ENCODE measurements at places on chromosomes 7 and 10.

DNA sequence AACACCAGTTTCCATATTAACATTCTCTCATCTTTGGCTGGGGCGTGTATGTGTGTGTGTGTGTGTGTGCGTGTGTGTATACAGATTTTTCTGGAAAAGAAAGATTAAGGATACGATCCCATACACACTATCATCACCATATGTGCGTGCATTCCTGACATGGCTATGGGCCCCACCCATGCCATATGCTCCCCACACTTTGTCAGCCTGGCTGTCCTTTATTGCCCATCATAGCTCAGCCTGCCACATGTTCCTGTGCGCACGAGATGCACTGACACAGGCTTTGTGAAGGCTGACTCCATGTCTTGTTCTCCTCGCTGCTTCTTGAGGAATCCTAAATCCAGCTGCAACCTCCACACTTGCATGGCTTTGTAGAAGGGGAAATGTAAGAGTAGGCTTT is 984.1 kb downstream of the LRMDA start:
- H3K27ac ChIP-seq, result no peak overlapping the region
- no peaks in the 10 kb centered on the region for H3K4me1 ChIP-seq
- DNase-seq, result no peak
- no peak overlapping the region for H3K4me3 ChIP-seq
- no peaks in the 10 kb centered on the region for H3K27me3 ChIP-seq
- peaks cover under 1% of the 10 kb centered on the region for H3K36me3 ChIP-seq

DNA sequence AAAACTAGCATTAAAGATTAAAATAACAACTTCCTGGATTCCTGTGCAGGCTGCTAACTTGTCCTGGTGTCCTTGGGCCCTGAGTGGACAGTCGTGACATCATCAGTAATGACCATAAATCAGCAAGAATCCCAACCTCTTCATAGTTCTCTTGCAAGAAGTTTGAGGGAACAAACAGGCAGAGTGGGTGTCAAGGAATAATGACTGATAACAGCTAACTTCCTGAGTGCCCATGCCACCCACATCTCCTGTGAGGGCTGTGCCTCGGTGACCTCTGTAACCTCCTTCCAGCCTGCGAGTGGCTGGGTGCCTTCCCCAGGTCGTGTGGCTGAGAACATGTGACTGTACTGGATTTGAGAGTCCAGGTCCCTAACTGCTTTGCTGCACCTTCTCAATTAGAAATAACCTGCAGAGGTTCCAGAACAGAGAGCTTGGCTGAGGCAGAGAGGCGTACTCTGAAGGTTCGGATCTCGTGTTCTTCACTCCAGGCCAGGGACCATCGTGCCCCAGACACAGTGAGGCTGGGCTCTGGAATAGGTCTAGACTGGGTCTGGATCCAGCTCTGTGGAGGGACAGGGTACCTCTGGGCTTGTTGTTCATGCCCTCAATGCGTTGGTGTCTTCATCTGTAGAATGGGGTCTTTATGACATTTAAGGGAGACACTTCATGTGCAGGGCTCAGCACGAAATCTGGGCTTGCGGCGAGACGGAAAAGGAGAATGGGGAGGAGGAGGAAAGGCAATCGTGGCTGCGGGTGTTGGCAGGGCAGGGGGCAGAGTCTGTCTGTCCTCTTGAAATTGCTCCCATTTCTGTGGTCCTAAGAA is 313.1 kb upstream of the ZNF32 start:
- H3K4me1 ChIP-seq, result no peaks in the 10 kb centered on the region
- H3K27me3 ChIP-seq, result peaks cover 24% of the 10 kb centered on the region
- no peaks in the 10 kb centered on the region for H3K36me3 ChIP-seq
- no peak for DNase-seq
- no peak overlapping the region for H3K27ac ChIP-seq

GRCh38 chr10:110267276-110267675 is 37.4 kb downstream of the SMNDC1 start:
- peaks cover 4% of the 10 kb centered on the region for H3K36me3 ChIP-seq
- DNase-seq, result no peak
- no peak overlapping the region for H3K4me3 ChIP-seq
- no peaks in the 10 kb centered on the region for H3K27me3 ChIP-seq
- H3K27ac ChIP-seq, result no peak overlapping the region

DNA sequence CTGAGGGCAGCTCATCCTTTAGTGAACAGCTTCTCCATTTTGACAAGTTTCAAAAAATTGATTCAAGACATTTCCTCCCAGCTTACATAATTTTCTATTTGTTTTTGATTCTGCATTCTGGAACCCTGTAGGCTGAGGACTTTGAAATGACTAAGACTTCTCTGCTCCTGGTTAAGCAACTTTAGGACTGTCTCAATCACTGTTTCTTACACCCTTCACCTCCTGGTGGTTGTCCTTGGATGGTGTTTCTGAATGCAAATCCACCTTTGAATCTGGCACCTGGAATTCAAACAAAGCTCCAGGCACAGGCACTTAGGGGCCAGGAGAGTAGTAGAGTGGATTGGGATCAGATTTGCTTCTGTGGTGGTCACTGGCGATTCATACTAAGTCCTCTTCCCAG is 595.5 kb downstream of the LRMDA start:
- DNase-seq, result no peak
- no peak overlapping the region for H3K4me3 ChIP-seq
- H3K36me3 ChIP-seq, result peaks cover 5% of the 10 kb centered on the region
- H3K4me1 ChIP-seq, result no peaks in the 10 kb centered on the region
- H3K27me3 ChIP-seq, result no peaks in the 10 kb centered on the region
- no peak overlapping the region for H3K27ac ChIP-seq

GRCh38 chr7:100829150-100829716 is 1.9 kb upstream of the EPHB4 start:
- H3K27ac ChIP-seq, result no peak overlapping the region
- no peak for DNase-seq
- H3K36me3 ChIP-seq, result no peaks in the 10 kb centered on the region
- peaks cover 53% of the 10 kb centered on the region for H3K27me3 ChIP-seq
- H3K4me3 ChIP-seq, result no peak overlapping the region
- peaks cover 21% of the 10 kb centered on the region for H3K4me1 ChIP-seq

- no peak overlapping the region for H3K27ac ChIP-seq
- no peaks in the 10 kb centered on the region for H3K4me1 ChIP-seq
- no peaks in the 10 kb centered on the region for H3K36me3 ChIP-seq
- no peak for DNase-seq
- H3K4me3 ChIP-seq, result no peak overlapping the region
Observed at GRCh38 chr10:75499556-75500160, 68.2 kb downstream of the LRMDA start.

DNA sequence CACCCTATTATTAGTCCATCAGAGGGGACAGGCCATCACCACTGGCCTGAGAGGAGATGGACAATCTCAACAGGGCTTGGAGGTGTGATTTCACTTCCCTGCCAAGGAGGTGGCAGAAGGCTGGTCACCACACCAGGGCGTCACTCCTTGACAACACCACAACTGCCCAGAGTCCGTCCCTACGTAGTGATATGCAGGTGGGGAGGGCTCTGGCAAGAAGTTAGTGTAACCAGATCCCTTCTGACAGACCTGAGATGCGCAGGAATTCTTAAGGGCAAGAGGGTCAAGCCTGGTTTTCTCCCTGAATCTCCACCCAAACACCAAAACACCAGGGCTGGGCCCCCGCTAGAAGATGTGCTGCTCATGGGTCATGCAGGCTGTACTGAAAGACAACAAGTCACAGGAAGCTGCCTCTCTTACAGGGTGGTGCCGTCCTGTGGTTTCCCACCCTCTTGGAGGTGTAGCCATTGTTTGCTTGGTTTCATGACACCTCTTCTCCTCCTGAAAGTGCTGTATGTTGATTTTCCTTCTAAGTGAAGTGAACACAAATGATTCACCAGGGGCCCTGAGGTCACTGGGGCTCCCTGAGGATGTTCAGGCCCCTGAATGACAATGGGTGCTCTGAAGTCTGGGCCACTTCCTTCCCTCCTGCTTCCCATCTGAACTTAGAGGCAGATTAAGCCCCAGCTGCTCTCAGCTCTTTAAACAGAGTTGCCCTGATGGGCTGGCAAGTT is 27.1 kb downstream of the ATXN7L1 start:
- H3K27ac ChIP-seq, result peak overlapping the region; percentile 96
- peak; percentile 65 for DNase-seq
- peaks cover 13% of the 10 kb centered on the region for H3K36me3 ChIP-seq
- no peaks in the 10 kb centered on the region for H3K27me3 ChIP-seq

- no peak for DNase-seq
- H3K27ac ChIP-seq, result no peak overlapping the region
- H3K4me1 ChIP-seq, result peaks cover 3% of the 10 kb centered on the region
- H3K27me3 ChIP-seq, result peaks cover 47% of the 10 kb centered on the region
- peak overlapping the region; percentile 67 for H3K4me3 ChIP-seq
Observed at GRCh38 chr7:24283554-24283896, 465 bp upstream of the NPY start.

GRCh38 chr10:36606234-36606839 is 519.1 kb upstream of the ANKRD30A start:
- H3K4me3 ChIP-seq, result no peak overlapping the region
- H3K27ac ChIP-seq, result no peak overlapping the region
- no peaks in the 10 kb centered on the region for H3K36me3 ChIP-seq
- H3K4me1 ChIP-seq, result no peaks in the 10 kb centered on the region
- DNase-seq, result no peak
- no peaks in the 10 kb centered on the region for H3K27me3 ChIP-seq

DNA sequence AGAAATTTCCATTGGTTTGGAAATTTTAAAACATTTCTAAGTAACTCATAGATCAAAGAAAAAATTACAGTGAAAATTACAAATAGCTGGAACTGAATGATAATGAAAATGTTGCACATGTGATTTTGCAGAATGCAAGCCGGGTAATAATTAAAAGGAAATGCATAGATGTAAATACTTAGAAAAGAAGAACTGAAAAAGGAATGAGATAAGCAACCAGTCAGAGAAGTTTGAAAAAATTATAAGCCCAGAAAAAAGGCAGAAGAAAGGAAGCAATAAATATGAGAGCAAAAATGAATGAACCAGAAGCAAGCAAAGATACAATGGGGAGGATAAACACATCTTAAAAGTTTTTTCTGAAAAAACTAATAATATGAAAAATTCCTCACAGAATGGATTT is 3.2 kb upstream of the TMEM273 start:
- H3K27ac ChIP-seq, result peak overlapping the region; percentile 88
- H3K4me3 ChIP-seq, result peak overlapping the region; percentile 80
- H3K36me3 ChIP-seq, result no peaks in the 10 kb centered on the region

- DNase-seq, result no peak
- no peak overlapping the region for H3K27ac ChIP-seq
- H3K27me3 ChIP-seq, result peaks cover 30% of the 10 kb centered on the region
- H3K4me1 ChIP-seq, result no peaks in the 10 kb centered on the region
- H3K36me3 ChIP-seq, result no peaks in the 10 kb centered on the region
- no peak overlapping the region for H3K4me3 ChIP-seq
Observed at GRCh38 chr7:38448584-38449234, 175.3 kb upstream of the TARP start.

DNA sequence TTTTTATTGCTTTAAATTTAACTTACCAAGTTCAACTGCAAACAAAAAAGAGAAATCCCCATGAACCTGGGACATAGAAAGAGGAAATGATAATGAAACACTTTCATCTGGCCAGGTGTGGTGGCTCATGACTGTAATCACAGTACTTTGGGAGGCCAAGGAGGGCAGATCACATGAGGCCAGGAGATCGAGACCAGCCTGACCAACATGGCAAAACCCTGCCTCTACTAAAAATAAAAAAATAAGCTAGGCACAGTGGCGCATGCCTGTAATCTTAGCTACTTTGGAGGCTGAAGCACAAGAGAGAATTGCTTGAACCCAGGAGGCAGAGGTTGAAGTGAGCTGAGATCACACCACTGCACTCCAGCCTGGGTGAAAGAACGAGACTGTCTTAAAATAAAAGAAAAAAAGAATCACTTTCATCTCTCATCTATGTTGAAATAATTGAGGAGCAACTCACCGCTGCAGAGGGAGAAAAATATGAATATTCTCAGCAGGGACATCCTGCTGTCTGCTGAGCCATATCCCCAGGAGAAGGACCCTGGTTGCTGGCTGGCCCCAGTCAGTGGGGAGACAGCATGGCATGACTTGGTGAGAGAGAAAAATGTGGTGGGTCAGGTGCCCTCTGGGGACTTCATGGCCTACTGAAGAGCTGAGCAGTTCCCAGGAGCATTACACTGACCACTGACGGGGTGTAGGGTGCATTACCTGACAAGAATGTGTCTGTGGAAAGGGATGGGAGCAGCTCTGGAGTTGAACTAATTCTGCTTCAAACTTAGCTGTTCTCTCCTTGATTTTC is 22.8 kb upstream of the TARP start:
- peaks cover 4% of the 10 kb centered on the region for H3K36me3 ChIP-seq
- no peak for DNase-seq
- H3K27ac ChIP-seq, result no peak overlapping the region
- no peaks in the 10 kb centered on the region for H3K27me3 ChIP-seq
- H3K4me1 ChIP-seq, result no peaks in the 10 kb centered on the region

- H3K4me1 ChIP-seq, result peaks cover 43% of the 10 kb centered on the region
- peak overlapping the region; percentile 29 for H3K27ac ChIP-seq
- H3K27me3 ChIP-seq, result no peaks in the 10 kb centered on the region
- no peak for DNase-seq
- H3K36me3 ChIP-seq, result peaks cover 13% of the 10 kb centered on the region
Observed at GRCh38 chr10:80530251-80530650, 7.5 kb upstream of the SH2D4B start.

DNA sequence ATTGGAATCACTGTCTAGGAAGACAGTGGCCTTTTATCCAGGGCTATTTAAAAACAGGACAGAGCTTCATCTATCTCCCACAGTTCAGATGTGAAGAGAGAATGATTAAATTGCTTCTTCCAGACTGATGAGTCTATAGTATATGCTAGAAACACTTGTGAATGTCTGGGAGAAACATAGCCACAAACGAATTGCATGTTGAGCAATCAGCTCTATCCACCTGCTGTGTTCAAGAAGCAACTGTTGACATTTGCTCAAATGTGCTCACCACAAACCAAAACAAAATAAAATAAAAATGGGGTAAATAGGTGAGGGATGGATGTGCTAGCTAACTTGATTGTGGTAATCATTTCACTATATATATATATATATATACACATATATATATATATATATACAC is 195.1 kb downstream of the HECW1 start:
- H3K27ac ChIP-seq, result no peak overlapping the region
- H3K36me3 ChIP-seq, result no peaks in the 10 kb centered on the region
- no peak overlapping the region for H3K4me3 ChIP-seq
- peaks cover 10% of the 10 kb centered on the region for H3K27me3 ChIP-seq

- H3K4me1 ChIP-seq, result no peaks in the 10 kb centered on the region
- no peak overlapping the region for H3K27ac ChIP-seq
- H3K27me3 ChIP-seq, result peaks cover 35% of the 10 kb centered on the region
- H3K4me3 ChIP-seq, result no peak overlapping the region
- no peaks in the 10 kb centered on the region for H3K36me3 ChIP-seq
- no peak for DNase-seq
Observed at GRCh38 chr7:104642560-104642959, 314.2 kb downstream of the LHFPL3 start.

All from effector memory CD8-positive, alpha-beta T cell (primary cell).